ENCODE measurements at places on chromosomes 7 and 10.

DNA sequence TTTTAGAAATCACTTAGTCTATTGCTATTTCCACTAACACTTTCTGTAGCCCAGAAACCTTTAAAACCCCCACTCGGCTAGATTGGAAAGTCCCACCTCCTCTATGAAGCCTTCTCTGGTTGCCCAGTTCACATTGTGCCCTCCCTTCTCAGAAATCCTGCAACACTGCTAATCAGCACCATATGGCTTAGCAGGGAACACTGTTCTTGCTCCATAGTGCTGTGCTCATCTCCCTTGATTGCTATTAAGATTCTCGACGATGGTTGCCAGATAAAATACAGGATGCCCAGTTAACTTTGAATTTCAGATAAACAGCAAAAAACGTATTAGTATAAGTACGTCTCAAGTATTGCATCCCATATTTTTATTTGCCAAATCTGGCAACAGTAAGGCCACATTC is 40.1 kb upstream of the XPNPEP1 start:
- DNase-seq, result no peak

DNA sequence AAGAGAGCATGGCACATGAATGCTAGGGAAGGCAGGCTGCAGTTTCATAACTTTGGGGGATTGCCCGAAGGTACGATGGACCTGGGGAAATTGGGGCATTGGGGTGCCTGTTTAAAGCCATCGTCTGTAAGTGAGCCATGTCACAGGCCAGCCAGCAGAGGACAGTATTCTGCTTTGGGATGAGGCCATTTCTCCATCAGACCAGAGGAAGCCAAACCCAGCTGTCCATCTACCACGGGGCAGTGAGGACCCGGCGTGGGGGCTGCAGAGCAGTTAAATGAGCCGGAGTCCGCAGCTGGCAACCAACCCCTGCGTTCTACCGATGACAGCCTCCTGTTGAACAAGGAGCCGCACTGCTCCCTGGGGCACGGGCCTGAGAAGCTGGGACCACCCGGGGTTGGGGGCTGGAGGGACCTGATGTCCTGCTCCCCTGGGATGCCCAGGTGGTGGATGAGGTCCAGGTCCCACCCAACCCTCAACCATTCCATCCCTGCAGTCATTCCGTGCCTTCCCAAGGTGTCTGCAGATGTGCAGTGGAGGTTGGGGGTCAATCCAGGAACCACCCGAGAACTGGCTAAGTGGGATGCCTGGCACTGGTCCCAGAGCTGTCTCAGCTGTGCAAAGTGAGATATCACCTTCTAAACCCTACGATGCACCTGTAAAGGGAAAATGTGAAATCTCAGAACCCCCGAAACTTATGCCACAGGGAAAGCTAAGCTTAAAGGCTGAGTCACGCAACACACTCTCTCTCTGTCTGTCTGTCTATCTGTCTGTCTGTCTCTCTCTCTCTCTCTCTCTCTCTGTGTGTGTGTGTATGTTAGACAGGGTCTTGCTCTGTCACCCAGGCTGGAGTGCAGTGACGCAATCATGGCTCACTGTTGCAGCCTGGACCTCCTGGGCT is 12.1 kb upstream of the RHBDD2 start:
- peak; percentile 57 for DNase-seq

- DNase-seq, result no peak
These were observed 104.9 kb downstream of the XRCC2 start for GRCh38 chr7:152571068-152571467.

DNA sequence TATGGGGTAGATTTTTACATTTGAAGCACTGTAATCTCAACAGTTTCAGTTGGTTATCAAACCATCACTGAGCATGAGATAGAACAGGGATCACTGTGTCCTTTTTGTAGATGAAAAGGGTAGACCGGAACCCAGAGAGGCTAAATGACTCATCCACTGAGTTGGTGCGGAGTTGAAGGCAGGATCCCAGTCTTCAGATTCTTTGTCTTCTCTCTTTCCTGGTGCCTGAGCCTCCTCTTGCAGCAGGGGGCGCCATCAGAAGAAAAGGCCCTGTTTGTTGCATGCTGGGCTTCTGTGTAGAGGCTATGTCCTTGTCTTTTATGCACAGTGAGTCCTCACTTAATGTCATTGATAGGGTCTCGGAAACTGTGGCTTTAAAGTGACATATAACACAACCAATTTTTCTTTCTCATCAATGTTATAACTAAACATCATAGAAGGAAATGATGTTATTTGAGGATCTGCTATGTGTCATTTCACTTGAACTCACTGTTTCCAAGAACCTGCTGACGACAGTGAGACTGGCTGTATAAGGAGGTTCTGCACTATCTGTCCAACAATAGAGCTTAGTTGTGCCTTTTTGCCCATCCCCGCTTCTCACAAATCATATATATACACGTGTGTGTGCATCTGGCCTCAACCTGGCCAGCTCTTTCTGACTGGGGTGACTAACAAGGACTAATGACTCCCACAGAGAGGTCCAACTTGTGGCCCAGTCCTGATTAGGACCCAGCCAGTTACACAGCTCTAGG is 14.3 kb downstream of the ZNF282 start:
- DNase-seq, result peak; percentile 74

DNA sequence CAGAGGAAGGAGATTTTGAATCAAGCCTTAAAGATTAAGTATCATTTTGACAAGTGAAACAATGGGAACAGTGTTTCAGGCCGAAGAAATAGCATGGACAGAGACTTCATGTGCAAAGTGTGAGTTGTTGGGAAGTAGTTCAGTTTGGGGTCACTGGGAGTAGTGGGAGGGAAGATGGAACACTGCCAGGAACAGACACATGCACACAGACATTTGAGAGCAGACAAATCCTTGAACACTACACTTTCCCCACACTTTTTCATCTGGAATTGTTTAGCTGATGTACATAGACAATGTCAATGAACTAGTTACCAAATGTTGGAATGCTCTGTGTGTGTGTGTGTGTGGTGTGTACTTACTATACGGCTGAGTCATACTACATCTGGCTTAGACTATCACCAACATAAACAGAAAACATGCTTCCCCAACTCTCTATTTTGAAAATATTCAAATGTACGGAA is 52.4 kb upstream of the LRRC17 start:
- no peak for DNase-seq

DNA sequence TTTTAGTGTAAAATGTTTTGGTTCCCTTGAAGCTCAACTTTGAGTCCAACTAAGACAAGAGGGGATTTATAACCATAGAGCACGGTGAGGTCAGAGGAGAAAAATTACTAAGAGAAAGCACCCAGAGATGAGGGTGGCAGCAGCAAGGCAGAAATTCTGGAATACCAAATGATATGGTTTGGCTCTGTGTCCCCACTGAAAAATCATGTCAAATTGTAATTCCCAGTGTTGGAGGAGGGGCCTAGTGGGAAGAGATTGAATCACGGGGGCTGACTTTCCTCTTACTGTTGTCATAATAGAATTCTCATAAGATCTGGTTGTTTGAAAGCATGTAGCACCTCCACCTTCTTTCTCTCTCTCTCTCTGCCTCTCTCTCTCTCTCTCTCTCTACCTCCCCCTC is 19.4 kb upstream of the AKR1C1 start:
- no peak for DNase-seq

DNA sequence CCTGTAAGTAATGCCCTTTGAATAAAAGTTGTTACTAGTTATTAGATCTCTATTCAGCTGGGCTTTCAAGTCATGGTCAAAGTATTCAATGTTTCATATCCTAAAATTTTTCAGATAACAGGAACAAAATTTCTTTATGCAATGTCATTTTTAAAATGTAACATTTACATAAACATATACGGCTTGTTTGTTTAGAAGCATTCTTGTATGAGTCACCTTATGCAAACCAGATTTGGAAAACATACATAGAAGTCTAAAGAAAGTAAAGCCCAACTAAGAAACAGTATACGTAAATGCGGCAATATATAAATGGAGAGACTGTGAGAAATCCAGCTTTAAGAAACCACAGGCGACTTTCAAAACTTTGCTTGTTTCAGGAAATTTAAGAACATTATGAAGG is 10.5 kb downstream of the TMEM168 start:
- no peak for DNase-seq

DNA sequence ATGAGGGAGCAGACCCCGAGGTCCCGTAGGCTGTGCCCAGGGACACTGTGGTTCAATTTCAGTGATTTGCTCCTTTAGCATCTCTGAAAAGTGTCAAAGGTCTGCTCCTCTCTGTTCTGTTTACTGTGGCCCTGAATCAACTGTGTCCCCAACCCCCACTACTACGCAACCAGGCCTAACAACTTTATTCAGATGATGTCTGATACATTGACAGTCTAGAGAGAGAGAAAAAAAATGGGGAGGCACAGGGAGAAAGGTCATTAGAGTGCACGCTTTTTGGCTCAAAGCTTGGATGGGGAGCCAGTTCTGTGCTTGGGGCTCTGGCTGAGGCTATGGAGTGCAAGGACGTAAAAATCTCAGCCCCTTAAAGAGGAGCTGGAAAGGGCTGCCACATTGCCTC is 77.9 kb downstream of the FAM107B start:
- DNase-seq, result no peak

DNA sequence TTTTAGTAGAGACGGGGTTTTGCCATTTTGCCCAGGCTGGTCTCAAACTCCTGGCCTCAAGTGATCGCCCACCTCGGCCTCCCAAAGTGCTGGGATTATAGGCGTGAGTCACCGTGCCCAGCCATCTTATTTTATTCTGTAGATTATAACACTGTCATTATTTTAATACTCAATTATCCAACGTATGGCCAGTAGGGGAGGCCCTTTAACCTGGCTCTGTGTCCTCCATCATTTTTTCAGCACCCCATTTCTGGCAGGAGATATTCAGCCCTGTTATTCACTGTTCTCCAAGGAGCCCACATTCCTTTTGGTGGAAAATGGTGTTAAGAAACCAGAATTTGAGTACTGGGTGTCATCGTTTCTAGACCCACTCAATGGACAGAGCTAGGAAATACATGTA is 31.5 kb downstream of the PDSS1 start:
- no peak for DNase-seq

GRCh38 chr10:121369616-121370015 is 228.6 kb downstream of the FGFR2 start:
- no peak for DNase-seq

DNA sequence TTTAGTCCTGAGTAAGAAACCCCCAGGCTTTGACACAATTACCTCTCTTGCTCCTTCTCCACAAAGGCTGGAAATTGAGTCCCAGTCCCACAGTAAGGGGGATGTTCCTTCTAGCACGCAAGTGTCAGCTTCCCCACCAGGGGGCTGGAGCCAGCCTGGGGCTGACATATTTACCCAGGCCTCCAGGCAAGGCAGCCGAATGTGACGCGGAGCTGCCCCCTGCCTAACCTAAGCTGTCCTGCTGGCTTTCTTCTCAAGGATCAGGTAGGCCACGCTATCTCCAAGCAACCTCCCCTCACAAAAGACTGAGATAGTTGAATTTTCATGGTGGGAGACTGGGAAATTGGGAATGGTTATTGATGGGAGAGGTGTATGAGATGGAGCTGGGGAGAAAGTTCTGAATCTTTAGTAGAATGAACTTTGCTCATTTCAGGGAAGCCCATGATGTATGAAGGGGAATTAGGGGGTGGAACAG is 19.2 kb upstream of the BMPER start:
- DNase-seq, result no peak

GRCh38 chr10:6354168-6354772 is 151.5 kb downstream of the PFKFB3 start:
- no peak for DNase-seq

DNA sequence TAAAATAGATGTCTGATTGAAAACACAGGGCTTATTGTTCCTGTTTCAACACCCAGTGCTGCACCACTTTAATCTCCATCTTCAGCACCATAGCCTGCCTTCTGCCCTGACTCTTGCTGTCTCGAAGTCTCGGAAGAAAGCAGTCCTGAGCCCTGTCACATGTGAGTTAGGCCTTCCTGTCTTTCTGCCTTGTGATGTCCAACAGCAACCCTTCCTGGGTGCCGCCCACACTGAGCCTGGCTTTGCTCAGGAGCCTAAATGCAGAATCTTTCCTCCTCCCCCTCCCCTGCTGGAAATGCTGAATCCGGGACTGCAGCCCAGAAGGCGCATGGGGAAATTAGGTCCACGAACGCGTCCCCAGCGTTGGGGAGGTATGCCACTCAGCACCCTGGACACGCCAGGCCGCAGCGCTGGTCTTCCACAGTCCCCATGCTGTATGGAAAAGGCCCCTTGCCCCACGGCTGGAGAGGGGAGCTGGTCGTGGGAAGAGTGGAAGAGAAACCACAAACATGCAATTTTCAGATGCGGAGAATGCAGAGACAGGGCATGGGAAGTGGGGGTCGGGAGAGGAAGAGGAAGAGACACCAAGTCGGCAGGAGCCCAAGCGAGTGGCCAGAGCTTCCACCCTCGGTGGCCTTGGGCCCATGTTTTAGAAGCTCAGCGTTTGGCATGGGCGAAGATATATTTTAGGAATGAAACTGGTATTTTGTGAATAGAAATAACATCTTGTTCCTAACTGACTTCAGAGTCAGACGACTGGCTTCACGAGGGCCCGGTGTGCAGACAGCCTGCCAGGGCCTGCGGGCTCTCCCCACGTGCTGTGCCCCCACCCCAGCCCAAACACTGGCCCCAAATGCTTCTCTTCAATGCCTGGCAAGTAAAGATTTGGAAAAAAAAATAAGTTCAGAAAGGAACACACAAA is 656.1 kb upstream of the FOXK1 start:
- DNase-seq, result no peak

GRCh38 chr10:95217476-95217875 is 23.4 kb downstream of the ACSM6 start:
- no peak for DNase-seq

DNA sequence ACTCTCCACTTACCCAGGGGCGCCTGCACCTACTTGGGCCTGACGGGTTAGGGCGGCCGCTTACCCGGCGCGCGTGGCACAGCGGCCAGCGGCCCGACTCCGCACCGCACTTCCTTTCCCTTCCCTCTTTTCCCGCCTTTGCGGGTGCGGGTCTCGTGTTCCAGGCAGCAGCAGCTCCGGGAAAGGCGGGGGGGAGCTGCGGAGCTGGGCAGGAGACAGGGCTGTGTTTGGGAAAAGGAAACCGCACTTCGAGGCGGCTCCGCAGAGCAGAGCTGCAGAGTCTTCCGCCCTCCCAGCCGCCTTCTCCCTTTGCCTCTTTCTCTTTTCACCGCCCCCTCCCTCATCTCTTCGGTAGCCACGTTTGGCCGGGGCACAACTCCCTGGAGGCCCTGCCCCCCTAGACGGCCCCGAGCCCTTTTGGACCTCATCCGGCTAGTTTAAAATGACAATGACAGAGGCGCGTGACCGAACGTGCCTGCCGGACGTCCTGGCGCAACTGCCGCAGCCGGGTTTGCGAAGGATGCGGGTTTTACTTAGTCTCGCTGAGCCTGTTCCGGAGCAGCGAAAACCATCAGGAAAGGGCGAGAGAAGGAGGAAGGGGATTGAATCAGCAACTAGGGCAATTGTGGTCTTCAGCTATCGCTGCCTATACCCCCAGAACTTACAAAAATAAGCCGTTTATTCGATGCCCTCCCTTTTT is 7.9 kb upstream of the PAX2 start:
- no peak for DNase-seq

DNA sequence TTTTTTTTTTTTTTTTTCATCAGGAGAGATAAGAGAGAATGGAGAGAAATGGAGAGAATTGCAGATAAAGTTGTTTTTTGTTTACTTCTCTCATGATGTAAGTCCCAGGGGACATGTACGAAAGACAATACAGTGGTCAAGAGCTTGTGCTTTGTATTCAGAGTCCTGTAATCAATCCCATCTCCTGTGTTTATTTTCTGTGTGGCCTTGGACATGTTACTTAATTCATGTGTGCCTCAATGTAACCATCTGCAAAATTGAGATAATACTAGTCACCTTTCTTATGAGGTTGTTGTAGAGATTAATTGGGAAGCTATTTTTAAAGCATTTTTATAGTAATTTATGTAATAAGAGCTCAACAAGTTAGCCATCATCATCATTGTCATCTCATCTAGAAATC is 117.5 kb downstream of the CDK14 start:
- DNase-seq, result no peak

Data from CD4-positive, alpha-beta T cell treated with Interleukin-2 at 100 ng/mL for 4 hours (primary cell).